ENCODE measurements at places on chromosomes 5 and 9.
A peak's percentile ranks its signal among the peaks of the same experiment; 100 is the strongest.

GRCh38 chr9:16828340-16829281 lies 41.9 kb downstream of the BNC2 start:
- no peak for DNase-seq

GRCh38 chr5:127943061-127943371 lies 140.6 kb upstream of the SLC12A2 start:
- DNase-seq, result no peak

GRCh38 chr9:129131300-129132145 lies 20.3 kb downstream of the PTPA start:
- DNase-seq, result no peak

- peak; percentile 79 for DNase-seq
Observed at GRCh38 chr5:140261403-140262171, 41.3 kb downstream of the PFDN1 start.

DNA sequence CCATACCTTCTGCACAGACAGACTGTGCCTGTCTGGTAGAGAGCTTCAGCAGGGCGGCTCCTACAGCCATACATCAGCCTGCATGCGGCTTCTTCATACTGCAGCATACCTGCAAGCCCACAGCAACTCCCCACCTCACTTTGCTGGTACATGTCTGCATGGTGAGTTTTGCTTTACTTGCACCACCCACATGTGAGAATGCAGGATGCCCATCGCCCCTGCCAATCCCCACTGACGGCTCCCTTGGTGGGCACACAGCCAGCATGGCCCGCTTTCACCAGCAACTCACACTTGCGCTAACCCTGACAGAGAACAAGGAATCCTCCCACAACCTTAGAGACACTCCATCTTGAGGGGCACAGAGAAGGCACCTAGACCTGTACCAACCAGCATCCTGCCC lies 114.9 kb downstream of the DTWD2 start:
- no peak for DNase-seq

DNA sequence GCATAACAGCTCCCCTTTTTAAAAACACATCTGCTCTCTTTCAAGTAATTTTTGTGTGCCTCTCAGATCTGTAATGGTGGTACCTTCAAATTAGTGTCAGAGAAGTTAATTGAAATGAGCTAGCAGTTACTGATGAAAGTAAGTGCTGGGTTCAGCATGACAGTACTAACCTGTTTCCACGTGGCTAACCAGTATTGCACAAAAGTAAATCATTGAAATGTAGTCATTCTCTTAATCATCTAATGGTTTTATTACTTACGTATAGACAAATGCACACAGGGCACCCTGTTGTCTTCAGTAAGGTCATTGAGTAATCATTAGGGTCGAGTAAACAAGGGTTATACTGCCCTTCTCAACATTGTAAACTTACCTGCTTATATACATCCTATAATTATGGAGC lies 157.8 kb upstream of the PRR16 start:
- peak; percentile 54 for DNase-seq

DNA sequence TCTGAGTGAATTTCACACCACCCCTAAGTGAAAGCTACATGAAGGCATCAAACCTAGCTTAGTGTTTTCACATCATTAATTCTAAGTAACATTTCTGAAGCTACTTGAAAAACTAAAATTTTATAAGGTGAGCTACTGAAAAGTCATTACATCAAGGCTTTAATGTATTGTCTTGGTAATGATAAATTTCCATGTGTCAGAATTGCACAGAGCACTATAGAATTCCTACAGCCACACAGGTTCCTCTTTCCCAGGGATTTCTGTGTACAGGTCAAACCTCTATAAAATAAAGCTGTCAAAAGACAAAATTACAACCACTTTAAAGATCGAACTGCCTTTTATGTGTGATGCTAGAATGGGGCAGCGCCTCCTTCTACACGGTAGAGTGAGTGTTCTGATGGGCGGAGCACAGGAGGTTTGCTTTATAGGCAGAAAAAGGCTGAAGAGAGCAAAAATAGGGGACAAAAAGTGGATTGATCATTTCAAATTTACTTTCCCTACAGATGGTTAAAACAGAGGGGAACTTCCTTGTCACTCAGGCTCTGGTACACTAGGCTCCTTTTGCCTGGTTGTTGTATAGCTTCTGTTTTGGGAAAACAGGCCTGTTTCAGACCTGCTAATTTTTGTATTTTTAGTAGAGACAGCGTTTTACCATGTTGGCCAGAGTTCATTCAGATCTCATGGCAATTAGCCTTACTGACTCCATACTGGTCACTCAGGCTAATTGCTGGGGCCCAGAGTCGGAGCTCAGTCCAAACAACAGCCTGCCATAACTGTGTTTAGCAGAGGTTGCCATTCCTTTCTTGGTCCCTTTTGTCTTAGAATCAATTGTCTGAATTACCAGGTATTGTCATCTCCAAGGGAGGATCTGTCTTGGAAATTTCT lies 102.5 kb upstream of the BASP1 start:
- no peak for DNase-seq

Data from epithelial cell of proximal tubule (primary cell).